ENCODE measurements at places on chromosomes 6 and 20. TPM values are rescaled to one million over a fixed set of nuclear protein-coding genes. Genes with fewer than 3 reads are reported as not detected.

- DNase-seq = no peak
Measured at GRCh38 chr20:52402950-52403349, 211.4 kb upstream of the ZFP64 start.

- DNase-seq = no peak
Measured at GRCh38 chr6:118748311-118749062, 97.1 kb upstream of the CEP85L start.

The TMEM14B gene
- total RNA-seq = 66.0 TPM

DNA sequence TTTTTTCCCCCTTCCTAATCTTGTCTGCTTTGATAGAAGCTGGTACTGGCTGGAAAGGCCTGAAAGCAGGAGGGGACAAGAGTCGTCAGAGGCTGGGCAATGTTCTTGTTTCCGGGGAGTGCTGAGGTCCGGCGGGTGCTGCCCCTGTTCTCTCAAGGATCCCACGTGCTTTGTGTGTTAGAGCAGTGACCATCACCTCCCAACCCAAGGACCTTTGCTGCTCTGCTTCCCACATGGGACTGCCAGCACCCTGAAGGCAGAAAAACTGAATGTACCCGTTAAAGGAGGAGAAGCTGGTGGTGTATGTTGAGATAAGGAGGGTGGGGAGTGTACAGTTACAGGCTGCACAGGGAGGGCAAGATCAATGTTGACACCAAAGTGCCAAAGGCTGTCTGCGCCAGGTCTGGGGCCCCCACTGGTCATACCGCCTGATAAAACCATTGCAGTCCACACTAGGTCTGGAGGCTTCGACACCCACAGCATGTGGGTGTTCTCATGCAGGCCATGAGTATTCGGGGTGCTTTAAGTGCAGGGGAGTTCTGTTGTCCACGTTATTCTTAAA lies 15.0 kb downstream of the C20orf173 start:
- no peak for DNase-seq

The PAX1 gene
- not detected for total RNA-seq

The MYH7B gene
- 3.3 TPM for total RNA-seq

GRCh38 chr6:30075790-30076732 lies 492 bp upstream of the RNF39 start:
- no peak for DNase-seq

GRCh38 chr20:21102603-21103311 lies 3.4 kb downstream of the LINC00237 start:
- no peak for DNase-seq

The SLC23A2 gene
- total RNA-seq = 48.5 TPM

The VWA7 gene
- total RNA-seq = 0.66 TPM

DNA sequence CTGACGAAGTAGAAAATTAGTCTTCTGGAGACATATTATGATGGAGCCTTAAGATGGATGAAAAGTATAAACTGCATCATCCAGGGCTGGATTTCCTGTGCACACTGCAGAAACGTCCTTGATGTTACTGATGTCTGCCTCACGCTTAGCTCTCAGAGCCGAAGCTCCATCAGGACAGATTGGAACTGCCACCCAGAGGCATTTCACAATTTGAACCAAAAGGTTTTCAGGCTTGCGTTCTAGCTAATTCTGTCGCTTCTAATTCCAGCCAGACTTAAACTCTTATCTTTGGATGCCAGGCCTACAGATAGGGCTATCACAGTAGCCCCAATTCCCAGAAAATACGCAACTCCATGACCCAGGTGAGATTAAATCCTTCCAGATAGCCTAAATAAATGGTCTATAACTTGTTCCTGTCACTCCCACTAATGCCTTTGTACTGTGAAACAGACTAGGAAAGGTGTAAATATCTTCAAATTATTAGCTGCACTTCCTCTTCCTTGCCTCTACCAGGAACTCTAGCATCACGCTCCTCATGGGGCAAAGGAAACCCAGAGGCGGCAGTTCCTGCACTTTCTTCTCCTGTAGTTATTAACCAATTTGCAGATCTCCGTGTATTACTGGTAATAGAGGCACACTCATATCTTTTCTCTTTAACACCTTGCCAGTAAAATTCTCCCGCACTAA lies 634.6 kb downstream of the PRKN start:
- no peak for DNase-seq

DNA sequence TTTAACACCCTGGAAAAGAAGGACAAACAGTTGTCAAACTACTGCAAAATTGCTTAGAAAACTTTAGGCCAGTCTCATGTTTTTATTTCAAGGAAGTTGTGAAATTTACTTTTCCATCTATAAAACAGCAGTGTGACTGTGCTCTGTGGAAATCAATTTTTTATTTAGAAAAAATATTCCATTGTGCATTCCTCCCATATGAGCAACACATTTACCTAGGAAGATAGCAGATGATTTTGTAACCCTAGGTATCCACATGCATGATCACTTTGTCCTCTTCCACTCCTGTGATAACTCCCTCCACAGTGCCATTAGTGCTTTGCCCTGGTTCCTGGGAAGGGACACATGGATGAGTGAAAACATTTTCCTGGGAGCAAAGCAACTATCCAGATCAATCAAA lies 70.0 kb upstream of the SHLD1 start:
- DNase-seq = no peak

DNA sequence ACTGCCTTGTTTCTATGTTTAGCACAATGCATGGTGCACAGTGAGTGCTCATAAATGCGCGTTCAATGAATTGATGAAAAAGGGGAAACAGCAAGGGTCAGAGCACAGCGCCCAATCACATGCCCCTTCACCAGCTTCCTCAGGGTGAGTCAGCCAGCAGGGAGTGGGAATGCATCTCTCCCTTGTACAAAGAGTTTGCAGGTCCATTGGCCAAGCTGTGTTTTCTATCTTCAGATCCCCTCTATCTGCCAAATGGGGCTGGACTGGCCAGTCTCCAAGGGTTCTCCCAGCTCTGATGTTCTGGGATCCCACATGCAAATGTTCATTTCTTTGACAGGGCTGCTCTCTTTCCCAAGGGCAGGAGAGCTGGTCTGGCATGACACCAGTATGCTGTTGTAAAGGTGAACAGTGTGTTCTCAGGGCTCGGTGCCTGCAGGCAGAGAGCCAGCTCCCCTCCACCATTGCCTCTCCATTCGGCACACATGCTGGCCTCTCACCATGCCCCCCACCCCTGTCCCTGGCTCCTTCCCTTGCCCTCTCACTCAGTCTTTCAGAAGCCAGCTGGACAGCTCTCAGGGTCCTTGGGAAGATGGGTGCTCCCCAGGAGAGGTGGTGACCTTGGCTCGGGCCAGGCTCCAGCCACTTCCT lies 25.0 kb downstream of the ANGPT4 start:
- DNase-seq = peak; percentile 79

- no peak for DNase-seq
Measured at GRCh38 chr20:53575481-53576194, 18.0 kb downstream of the ZNF217 start.

The RSPH9 gene
- 0.30 TPM for total RNA-seq

The NCOA7 gene
- total RNA-seq = 53.1 TPM

GRCh38 chr6:152372945-152373344 lies 264.2 kb downstream of the SYNE1 start:
- no peak for DNase-seq

The NRSN1 gene
- not detected for total RNA-seq

The ZC3H12D gene
- total RNA-seq = 1.6 TPM

DNA sequence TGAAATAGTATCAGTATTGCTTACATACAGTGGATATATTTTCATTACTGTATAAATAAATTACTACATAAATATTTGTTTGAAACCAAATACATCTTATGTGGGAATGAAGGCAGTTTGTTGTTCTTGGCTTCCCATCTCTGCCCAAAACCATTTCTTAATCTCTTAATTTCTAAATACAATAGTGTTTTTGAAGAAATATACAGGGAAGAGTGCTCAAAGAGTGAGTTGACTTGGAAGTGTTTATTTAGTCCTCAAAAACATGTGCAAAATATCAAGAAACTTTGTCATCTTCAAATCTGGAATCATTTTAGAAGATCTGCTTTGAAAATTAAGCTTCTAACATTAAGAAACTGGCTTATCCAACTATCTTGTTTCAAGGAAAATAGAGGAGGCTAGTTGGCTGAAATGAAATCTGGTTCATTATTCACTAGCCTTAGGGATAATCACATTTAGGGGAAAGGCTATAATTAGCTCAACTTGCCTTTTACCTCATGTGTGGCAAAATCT lies 259.8 kb upstream of the FLRT3 start:
- no peak for DNase-seq

The SAMD5 gene
- total RNA-seq = 0.84 TPM

DNA sequence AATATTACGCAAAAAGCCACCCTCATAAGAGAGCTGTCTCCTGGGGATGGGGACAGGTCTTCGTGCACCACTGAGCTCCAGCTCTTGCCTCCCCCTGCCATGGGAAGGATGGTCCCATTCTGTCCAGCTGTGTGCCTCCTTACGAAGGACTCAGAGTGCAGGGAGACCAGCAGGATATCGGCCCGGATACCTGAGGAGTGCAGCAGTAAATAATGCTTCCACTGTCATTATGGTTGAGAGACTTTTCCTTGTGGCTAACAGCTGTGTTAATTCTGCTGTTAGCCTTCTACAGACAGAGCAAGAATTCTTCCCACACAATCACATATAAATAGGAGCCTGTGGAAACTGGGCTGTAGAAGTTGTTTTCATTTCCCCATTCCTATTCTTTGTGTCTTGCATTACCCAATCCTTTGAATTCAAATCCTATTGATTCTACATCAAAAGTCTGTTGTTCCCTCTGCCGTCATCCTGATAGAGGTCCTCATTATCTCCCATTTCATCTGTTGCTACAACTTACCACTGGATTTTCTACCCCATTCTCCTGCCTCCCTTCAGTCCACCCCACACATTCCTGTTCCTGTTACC lies 364.6 kb upstream of the SOX4 start:
- no peak for DNase-seq

The TFAP2D gene
- not detected for total RNA-seq

The PTPRK gene
- total RNA-seq = 17.4 TPM

GRCh38 chr6:38179794-38180430 lies 360.4 kb downstream of the ZFAND3 start:
- no peak for DNase-seq

DNA sequence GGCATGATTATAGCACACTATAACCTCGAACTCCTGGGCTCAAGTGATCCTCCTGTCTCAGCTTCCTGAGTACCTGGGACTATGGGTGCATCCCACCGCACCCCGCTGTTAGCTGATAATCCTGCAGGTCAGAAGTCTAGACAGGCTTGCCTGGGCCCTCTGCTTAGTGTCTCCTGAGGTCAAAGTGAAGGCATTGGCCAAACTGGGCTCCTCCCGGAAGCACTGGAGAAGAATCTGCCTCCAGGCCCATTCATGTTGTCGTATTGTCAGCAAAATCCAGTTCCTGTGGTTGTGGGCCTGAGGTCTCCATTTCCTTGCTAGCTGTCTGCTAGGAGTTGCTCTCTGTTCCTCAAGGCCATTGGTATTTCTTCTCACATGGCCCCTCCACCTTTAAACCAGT lies 6.3 kb upstream of the MROH8 start:
- DNase-seq = no peak

DNA sequence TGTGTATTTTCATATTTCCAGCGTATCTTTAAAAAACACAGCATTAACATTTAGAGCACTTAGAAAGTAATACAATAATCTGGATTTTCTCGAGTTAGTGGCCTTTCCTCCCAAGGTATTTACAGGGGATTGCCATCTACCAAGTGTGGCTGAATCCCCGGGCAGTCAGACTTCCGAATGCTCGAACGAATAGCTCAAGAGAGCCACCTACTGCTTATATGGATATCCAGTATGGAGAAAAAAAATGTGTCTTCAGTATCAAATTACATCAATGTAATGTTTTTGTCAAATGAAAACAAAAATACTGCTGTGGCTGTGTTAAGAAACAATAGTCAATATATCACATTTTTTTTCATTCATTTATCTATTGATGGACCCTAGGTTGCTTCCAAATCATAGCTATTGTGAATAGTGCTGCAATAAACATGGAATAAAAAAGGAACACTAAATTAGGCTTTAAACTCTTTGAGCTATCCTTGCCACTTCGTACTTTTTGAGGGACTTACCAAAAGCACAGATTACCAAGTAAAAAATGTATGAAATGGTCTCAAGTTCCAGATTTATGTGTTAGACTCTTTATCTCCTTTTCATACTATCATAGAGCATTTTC lies 654.5 kb upstream of the PTCHD4 start:
- no peak for DNase-seq

The SPTLC3 gene
- total RNA-seq = 14.2 TPM

DNA sequence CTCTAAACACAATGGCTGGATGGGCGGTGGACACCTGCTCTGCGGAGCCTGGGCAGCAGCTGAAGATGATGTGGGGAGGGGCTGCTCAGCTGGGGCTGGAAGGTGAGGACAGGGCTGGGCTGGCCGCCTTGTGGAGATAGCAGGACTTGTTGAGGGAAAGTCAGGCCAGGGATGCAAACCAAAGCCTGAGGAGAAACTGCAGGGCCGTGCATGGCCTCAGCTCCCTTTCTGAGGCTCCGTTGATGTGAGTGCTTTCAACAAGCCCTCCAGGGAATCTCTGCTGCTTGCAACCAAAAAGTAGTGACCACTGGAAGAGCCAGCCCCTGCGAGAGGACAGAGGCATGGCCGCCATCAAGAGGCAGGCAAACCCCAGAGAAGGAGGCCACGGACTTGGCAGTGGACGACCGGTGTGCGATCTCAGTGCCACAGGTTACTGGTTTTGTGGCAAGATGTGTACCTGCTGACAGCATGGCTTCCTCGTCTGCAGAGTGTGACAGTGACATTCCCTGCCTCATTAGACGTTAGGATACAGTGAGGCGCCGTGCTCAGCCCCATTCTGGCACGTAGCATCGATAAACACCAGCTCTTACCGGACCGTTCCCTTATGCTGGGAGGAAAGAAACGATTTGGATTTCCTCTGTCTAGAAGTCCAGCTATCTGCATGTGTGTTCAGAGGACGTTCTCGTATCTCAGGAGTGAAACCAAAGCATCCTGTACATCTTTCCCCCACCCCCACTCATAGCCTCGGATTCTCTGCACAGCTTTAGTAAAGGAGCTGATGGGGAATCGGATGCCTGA lies 37.9 kb downstream of the ERMARD start:
- no peak for DNase-seq

The CRISP2 gene
- total RNA-seq = not detected

DNA sequence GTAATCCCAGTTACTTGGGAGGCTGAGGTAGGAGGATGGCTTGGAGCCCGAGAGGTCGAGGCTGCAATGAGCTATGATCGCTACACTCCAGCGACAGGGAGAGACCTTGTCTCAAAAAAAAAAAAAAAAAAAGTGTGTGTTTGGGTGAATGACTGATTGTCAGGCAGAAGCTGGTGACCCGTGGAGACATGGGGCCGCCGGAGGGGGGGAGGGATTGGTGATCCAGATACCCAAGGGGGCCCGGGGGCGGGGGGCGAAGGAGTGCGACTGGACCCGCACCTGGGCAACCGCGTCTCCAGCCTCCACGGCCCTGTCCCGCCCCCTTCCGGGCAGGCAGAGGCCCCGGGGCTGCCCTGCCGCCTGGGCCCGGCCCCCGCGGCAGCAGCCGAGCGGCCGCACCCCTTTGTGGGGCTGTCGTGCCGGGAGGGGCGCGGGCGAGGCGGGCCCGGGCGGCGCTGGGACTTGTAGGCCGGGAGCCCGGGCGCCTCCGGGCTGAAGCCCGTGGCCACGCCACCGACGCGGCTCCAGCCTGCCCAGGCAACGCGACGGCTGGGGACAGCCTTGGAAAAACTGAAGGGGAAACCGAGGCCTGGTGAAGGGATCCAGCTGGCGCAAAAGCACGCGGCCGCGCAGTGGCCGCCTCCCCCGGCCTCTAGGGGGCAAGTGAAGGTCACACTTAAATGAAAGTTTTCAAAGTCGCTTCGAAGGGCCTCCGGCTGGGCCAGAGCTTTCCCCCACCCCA lies 2.1 kb upstream of the RBM38 start:
- peak; percentile 51 for DNase-seq
